ENCODE measurements at places on chromosomes 16 and 17.

- DNase-seq: peak; percentile 72
Measured at GRCh38 chr16:72938795-72939164, 109.1 kb downstream of the ZFHX3 start.

DNA sequence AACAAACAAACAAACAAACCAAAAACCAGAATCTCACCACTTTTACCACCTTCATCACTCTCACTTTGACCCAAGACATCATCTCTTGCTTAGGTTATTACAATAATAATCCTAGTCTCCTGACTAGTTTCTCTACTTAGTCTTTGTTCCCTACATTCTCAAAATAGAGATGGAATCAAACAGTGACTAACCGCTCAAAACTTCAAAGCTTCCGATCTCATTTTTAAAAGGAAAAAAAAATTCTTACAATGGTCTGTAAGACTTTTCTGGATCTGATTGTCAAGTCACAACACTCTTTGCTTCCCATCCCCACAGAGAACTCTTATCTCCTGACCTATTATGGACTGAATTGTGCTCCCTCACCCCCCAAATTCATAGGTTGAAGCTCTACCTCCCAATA lies 60.9 kb downstream of the SPAG9 start:
- no peak for DNase-seq

DNA sequence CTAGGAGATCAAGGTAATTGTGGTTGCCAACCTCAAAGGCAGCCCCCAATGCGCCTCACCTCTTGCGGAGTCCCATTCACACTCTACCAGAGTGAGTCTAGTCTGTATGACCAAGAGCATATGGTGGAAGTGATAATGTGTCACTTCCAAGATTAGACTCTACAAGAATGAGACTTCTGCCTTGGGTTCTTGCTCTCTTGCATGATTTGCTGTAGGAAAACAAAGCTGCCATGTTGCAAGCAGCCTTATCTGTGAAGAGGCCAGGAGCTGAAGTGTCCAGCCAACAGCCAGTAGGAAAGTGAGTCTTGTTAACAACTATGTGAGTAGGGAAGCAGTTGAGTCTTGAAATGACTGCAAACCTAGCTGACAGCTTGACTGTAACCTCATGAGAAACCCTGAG lies 3.4 kb downstream of the TERF2 start:
- no peak for DNase-seq

GRCh38 chr16:81493755-81494433 lies 49.3 kb downstream of the CMIP start:
- no peak for DNase-seq

- DNase-seq: no peak
Measured at GRCh38 chr17:65678546-65678945, 117.1 kb upstream of the AXIN2 start.

GRCh38 chr16:86353148-86353547 lies 157.2 kb upstream of the FOXF1 start:
- no peak for DNase-seq

DNA sequence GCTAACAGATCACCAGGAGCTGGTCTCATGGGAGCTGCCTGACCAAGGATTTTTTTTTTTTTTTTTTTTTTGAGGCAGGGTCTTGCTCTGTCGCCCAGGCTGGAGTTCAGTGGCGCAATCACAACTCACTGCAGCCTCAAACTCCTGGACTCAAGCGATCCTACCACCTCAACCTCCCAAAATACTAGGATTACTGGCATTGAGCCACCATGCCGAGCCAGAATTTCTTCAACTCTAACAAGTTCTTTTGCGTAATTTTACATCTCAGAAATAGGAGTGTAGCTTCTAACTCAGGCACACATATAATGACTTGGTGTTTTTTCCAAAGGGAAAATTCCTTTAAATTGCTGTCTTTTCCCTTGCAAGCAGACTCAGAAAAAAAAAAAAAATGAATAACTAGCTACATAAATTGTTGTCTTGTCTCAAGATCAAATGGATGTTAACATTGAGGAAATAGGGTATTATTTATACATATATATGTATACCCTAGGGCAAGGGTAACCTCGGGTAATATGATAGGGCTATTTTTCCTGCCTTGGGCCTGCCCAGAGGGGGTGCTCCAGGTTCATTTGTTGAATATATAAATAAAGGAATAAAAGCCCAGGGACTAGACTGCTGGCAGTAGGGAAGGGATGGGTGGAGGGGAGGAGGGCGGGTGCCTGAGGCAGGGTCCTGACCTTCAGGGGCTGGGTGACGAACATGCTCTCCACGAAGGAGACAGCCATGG lies 42.8 kb upstream of the GCSH start:
- no peak for DNase-seq

DNA sequence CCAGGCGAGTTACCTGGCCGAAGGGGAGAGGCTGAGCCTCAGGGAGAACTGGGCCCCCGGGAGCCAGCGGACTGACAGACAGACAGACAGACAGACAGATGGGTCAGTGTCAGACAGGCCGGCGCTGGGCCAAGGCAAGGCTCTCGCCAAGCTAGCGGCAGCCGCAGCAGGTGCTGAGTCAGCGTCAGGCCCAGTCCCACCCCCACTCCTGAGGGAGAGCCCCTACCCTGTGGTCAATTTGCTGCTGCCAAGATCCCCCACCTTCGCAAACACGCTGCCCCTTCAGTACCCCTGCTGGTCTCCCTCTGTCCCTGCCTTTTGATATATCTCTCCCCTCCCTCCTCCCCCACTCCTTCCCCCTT lies 1.5 kb downstream of the FGF11 start:
- no peak for DNase-seq

DNA sequence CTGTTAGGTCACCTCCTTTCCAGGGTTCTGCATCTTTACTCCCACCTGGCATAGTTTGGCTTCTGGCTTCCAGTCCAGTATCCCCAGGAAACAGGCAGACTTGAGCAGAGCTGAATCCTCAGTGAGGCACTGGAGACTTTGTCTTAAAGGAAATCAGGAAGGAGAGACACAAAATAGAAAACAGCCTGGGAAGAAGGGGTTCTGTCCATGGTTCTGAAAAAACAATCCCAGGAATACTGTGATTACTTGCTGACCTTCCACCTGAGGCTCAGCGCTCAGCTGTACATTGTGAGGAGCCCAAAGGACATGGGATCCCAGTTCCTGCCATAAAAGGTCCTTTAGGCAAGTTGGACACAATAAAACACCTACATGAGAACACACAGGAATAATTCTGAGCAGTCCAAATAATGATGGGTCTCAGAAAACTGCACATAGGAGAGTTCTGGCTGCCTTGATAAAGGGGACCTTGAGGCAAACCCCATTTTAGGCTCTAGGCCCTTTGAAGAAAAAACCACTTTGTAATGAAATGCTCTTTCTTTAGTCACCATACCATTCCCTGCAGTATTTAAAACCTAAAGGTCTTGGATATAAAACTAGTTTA lies 81.4 kb upstream of the CRHR1 start:
- no peak for DNase-seq

GRCh38 chr17:77160875-77161530 lies 20.2 kb downstream of the SEC14L1 start:
- no peak for DNase-seq

GRCh38 chr17:28827672-28828071 lies 14.9 kb downstream of the FAM222B start:
- DNase-seq: no peak

- no peak for DNase-seq
Measured at GRCh38 chr17:33583518-33584417, 290.7 kb upstream of the ASIC2 start.

DNA sequence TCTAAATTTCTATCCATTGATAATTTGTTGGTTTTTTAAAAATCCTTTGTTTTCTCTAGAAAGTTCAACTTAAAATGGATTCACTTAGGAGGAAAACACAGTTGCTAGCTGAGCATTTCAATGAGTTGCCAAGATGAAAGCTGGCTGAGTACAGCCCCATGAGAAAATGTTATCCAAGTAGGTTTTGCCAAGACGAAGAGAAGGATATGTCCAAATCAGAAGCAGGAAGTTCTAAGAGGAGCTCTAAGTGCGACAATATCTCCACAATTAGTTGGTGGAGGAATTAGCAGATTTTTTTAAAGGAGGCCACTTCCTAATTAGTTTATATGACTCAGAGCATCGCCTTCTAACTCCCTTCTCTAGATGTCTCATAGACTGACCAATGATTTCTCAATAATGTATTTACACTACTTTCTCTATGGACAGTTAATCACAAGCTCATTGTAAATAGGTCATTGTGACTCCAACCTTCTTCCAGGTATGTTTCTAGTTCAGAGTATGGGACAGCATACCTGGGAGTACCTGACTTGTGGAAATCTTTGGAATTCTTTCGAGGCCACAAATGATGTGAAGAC lies 873.3 kb upstream of the SOX9 start:
- no peak for DNase-seq

- DNase-seq: peak; percentile 58
Measured at GRCh38 chr16:28549301-28549899, 4.3 kb upstream of the SGF29 start.

GRCh38 chr17:74742153-74742515 lies 5.1 kb downstream of the RAB37 start:
- no peak for DNase-seq

DNA sequence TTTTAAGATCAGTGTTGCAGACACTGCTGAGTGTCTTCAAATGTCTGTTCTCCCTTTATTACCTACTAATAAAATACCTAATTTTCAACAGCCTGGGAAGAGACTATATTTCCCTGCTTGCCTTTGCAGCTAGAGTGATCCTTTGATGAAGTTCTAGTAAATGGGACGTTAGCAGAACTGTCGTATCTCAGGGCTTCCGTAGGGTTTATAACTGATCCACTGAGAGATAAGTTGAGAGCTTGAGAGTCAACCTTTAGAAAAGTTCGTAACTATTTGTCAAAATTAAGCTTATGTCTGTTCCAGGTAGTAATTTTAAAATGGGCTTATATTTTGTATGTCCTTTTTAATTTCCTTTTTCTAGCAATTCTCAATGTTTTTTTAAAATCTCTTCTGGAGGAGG lies 527.0 kb downstream of the MAF start:
- DNase-seq: no peak

DNA sequence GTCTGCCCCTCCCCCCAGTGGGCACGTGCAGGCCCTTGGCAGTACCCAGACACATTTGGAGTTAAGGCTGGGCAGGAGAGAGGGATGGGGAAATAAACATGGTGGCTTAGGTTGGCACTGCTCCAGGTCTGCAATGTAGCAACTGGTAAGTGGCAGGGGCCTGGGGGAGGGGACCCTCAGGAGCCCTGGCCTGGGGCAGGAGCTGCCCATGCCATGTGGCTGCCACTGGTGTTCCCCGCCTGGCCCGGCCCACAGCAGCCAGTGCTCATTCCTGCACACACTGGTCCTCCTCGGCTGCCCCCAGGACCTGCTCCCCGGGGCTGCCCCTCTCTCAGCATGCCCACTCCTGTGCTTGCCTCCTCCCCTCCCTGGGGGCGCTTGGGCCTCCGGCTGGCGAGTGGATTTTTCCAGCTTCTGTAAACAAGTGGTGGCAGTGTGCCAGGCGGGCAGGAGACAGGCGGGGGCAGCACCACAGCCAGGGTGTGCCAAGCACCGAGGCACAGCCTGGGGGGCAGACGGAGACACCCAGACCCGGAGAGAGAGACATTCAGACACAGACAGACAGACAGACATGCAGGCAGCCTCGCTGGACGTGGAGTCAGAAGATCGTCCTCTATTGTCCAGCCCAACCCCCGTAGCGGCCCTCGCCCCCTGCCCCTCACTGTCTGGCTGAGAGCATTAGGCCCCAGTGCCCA lies 9.4 kb downstream of the THRA start:
- no peak for DNase-seq

GRCh38 chr17:75595284-75595919 lies 7.8 kb downstream of the MYO15B start:
- DNase-seq: no peak

- no peak for DNase-seq
Measured at GRCh38 chr17:70290770-70291169, 121.4 kb downstream of the KCNJ2 start.

DNA sequence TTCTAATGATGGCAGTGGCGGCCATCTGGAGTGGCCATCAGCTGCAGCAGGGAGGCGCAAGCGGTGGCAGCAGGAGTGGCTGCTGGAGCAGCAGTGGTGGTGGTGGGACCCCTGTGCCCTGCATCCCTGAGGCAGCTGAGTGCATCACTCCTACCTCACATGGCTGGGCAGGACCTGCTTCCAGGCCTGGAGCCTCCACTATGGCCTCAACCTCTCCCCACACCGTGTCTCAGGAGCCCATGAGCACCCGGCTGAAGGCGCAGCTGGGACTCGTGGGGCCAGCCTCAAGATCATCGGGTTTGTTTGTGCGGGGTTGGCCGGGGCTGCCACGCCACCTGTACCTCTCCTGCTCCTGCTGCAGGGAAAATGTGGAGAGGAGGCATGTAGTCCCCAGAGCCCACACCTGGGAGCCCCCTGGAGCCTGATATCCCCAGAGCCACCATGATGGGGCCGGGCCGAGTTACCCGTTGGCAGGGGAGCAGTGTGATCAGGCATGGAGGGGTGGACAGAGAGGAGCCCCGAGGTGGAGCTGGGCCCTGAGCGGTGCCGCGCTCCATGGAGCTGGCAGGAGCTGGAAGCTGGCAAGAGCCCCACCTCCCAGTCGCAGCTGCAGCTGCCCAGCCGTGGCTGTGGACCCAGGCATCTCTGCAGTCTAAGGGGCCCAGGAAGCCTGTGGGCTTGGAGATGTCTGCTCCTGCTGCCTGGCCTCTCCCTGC lies 16.7 kb downstream of the RHOT1 start:
- no peak for DNase-seq

- DNase-seq: no peak
Measured at GRCh38 chr17:49834118-49834743, 13.6 kb downstream of the TAC4 start.

GRCh38 chr17:2545393-2545792 lies 33.7 kb upstream of the METTL16 start:
- no peak for DNase-seq

DNA sequence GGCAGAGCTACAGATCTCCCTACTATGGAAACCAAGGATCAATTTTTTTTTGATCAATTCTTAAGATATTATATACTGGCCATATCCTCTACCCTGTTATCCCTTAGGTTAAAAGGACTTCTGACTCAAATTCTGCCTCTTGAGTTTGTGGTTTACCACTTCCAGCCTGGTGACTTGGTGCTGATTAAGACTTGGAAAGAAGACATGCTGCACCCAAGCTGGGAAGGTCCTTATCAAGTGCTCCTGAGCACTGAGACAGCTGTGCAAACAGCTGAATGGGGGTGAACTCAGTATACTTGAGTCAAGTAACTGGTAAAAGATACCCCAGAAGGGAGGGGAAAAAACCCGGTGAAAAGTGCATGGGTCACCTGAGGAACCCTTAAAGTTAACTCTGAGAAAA lies 20.5 kb upstream of the SPACA3 start:
- DNase-seq: no peak

- no peak for DNase-seq
Measured at GRCh38 chr17:72913142-72913682, 179.3 kb downstream of the SLC39A11 start.

DNA sequence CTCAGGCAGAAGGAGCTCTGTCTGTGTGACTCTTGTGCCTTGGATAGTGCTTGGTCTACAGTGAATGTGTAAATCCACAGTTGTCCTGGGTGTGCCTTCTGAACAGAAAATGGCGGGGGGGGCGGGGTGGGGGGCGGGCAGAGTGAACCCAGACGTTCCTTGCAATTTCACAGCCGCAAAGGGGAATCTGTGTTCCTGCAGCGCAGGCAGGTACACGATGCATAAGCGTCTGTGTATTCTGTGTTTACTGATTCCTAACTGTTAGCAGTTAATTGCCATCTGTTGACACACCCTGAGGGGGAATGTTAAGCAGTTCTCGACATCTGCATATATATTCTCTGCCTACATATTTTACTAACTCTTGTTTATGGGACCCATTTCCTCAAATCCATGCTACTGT lies 123.5 kb upstream of the ZFHX3 start:
- DNase-seq: no peak

Measured in inflammatory macrophage treated with lipopolysaccharide for 1 hour (primary cell).